ENCODE measurements at places on chromosomes 5 and 9.

DNA sequence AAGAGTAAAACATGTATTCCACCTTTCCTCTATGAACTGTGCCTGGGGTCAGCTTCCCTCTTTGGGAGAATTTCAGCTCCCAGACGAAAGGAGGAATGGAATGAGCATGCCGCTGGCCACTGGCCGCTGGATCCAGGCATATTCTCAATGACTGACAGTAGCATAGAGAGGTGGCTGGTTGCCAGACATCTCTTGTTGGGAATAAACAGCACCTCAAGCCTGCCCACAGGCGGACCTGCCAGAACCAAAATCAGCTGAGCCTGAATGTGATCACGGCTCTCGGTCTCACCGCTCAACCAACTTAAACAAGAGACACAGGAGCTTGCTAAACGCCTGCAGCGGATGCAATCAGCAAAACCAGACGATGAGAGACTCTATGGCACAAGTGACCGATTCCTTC, 20.6 kb downstream of the TBC1D9B start:
- DNase-seq = no peak

GRCh38 chr9:78971540-78971939, 600.2 kb upstream of the TLE4 start:
- DNase-seq = no peak

DNA sequence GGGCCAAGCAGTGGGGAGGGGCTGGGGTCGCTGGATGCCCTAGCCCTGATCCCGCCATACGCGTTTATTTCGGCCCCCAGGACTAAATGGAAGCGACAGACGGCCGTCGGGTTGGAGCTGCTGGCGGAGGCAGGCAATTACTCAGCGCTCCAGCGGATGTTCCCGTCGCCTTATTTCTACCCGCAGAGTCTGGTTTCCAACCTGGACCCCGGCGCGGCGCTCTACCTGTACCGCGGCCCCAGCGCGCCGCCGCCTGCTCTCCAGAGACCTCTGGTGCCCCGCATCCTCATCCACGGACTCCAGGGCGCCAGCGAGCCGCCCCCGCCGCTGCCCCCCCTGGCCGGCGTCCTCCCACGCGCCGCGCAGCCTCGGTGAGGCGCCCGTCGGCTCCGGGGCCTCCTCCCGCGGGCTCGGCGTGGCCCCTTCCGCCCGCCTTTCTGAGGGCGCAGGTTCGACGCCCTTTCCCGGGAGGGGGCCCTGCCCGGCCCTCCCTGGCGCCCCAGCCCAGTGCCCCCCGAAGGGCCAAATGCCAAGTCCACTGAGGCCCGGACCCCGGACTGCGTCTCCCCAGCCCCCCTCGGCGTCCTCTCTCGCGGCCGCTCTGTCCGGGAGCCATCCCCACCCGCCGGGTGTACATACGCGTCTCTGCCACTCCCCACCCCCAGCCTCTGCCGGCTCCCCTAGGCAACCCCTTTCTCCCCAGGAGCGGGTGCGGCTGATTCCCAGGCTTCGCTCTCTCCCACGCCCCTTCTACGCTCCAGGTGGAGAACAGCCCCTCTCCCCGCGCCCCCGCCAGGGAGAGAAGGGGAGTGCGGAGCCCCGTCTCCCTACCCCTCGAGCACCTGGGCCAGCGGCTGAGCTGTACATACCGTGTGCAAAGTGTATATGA, 7.0 kb downstream of the BARHL1 start:
- no peak for DNase-seq

DNA sequence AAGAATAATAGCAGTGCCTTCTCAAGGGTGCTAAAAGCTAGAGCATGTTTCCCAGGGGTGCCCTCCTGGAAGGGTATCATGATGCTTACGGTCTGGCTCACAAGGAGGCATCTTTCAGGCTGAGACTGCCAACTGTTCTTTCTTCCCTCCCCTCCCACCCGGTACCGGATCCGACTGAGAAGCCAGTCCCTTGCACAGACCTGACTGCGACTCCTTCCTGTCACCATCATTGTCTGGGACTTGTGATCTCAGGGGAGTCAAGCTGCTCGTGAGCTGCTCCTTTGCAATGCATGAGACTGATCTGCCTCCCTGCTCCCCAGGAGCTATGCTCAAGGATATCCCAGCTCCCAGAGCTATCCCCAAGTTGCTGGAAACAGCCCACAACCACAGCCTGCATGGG, 170.8 kb downstream of the GADD45G start:
- no peak for DNase-seq

DNA sequence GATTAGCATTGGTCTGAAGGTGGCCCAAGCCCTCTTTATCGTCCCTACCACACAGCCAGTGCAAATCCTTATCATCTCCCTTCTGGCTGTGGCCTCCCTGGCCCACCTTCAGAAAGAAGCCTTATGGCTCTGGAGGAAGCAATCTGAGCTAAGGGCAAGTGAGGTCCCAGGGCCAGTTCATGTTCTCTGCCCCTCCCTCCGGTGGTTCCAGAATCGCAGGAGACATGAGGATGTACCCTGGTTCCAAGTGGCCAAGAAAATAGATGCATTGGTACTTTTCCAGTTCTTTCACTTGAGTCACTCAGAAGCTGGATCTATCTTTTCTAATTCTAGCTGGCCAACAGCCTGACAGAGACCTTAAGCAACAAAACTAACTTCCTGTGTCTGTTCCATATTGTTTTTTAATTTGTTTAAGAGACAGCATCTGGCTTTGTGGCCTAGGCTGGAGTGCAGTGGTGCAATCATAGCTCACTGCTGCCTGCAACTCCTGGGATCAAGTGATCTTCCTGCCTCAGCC, 60.7 kb downstream of the LHFPL2 start:
- DNase-seq = no peak

DNA sequence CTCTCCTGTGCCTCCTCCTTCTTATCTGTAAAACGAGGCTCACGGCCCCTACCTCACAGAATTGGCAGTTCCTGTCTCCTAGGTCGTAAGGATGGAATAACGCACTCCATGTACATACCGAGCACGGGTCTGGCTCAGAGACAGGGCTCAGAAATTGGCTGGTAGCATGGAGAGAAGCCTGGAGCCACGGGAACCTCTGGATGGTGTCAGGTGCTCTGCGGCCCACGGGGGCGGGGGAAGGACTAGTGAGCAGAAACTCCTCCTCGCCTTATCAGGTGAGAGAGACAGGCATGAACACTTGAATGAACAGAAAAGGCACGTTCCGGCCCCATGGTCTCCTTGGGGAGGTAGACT, 15.4 kb upstream of the C5orf47 start:
- DNase-seq = no peak

DNA sequence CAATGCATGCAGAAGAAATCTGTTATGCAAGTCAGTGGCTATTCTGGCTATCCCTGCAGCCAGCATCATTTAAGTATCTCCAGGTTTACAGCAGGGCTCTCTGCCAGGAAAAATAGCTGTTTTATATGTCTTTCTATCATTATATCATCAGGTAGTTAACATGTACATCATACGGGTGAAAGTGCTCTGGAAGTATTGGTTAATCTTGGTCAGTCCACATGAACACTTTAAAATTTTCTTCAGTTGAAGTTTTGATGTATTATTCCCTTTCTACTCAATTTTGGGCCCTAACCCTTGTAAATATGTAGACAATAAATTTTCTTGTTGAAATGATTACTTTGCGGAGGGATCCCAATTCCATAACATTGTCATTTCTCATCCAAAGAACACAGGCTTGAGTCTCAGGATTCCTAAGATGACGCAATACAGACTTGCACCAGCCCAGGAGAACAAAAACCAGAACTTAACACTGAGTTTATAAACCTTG, 67.5 kb downstream of the SEMA6A start:
- DNase-seq = no peak

- peak; percentile 41 for DNase-seq
Measured at GRCh38 chr9:136107155-136107952, 11.3 kb downstream of the TMEM250 start.

DNA sequence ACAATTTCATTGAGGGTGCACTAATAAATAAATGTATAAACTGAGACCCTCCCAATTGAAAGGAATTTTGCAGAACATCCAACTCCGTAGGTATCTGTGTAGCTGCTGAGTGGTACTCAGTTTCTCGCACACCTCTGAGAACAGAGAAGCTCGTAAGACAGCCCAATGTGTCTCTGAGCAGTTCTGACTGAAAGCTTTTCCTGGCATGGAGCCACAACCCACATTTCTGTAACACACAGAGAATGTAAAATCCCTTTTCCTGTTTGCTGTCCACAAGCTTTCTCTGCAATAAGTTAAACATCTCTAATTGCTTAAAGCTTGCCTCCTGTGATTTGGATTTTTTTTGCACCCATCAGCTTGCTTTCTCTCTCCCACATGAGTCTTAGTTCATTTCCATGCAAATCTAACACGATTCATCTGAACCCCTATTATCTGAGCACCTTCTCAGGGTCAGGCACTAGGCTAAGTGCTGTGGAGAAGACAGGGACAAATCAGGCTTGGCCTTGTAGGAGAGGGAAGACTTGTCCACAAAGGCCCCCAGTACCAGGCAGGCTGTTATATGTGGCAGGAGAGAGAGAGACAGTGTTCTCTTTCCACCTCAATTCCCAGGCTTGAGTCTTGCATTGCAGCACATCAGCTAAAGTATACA, 44.2 kb upstream of the COL15A1 start:
- no peak for DNase-seq

DNA sequence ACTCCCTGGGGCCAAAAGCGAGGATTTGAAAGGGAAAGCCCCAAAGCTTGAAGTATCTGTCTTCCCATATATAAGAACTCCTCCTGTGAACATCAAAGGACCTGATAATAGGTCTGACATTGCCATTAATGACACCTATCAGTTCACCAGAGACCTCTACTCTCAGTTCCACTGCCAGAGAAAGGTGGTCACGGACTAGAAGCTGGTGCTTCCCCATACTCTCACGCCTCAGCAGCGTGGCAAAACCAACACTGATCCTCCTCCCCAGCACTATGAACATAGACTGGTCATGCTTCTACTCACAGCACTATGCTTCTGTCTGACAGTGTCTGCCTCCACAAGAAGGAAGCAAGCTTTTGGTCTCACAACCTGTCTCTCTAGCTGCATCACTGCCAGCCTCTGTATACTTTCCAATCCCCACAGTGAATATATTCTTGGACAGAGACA, 37.9 kb downstream of the NRG2 start:
- no peak for DNase-seq

DNA sequence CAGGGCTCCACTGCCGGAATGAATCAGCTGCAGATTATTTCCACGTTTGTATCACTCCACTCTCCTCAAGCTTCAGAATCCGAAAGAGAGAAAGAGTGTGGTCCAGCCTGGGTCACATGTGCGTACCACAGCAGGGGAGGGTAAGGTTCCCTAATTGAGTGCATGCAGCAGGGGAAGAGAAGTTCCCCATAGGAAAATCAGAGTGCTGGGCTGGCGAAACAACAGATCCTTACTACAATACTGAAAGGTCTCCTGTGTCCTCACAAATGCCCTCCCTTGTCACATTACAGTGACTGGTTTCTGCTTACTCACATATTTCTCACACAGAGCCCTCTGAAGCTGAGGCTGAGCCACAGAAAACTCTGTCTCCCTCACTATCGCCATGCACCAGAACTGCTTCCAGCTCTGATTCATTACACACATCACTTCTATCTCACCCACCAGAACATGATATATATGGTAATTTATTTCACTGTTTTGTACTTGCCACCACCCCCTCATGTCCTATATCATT, 532.2 kb upstream of the TUSC1 start:
- DNase-seq = no peak

DNA sequence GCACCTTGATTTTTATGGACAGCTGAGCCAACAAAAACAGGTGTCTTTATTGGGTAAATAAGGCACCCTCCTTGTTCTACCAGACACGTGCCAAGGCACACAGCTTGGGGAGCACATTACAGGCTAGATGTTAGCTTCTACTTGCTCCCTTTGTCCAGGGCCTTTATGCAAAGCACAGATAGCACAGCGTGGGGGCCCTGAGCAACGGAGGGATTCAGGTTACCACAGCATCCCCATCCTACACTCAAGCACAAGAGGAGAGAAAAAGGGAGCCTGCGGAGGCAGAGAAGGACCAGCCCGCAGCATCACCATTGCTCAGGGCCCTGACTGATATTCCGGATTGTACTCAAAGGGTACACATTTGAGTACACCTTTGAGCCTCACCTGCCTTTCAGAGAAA, 181.7 kb upstream of the KIF2A start:
- no peak for DNase-seq

GRCh38 chr5:15585128-15585527, 85.1 kb downstream of the FBXL7 start:
- DNase-seq = no peak

- no peak for DNase-seq
Measured at GRCh38 chr5:160311491-160312133, 752 bp downstream of the CCNJL start.

All from central memory CD4-positive, alpha-beta T cell (primary cell).